AG04449 (cell line): ENCODE measurements at places on chromosomes 2 and 18.

DNA sequence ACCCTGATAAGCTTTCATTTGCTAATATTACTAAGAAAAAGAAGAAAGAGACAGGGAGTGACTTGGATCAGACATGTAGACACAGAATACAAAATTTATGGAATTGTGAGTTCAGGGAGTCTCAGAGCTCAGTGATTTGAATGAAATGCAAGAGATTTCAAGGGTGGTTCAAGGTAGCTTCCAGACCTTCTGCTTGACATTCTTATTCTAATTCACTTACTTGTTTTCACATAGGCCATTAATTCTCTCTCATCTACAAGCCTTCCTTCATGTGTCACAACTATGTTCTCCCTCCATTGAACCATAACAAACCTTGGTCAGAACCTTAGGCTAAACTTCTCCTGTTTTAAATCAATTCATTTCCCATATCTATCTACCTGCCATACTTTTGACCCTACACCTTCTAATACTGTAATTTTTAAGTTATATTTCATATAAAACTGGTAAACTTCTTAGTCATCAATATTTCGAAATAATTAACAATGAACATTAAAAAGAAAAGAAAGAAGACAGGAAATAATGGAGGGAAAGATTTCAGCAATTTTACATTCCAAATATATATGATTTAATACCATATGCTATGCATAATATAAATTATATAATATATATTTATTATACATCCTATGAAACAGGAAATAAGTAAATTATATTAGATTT is 139.2 kb upstream of the PDE1A start:
- no peak for DNase-seq

- no peak for DNase-seq
Measured at GRCh38 chr2:173226899-173227698, 127.6 kb upstream of the CDCA7 start.

DNA sequence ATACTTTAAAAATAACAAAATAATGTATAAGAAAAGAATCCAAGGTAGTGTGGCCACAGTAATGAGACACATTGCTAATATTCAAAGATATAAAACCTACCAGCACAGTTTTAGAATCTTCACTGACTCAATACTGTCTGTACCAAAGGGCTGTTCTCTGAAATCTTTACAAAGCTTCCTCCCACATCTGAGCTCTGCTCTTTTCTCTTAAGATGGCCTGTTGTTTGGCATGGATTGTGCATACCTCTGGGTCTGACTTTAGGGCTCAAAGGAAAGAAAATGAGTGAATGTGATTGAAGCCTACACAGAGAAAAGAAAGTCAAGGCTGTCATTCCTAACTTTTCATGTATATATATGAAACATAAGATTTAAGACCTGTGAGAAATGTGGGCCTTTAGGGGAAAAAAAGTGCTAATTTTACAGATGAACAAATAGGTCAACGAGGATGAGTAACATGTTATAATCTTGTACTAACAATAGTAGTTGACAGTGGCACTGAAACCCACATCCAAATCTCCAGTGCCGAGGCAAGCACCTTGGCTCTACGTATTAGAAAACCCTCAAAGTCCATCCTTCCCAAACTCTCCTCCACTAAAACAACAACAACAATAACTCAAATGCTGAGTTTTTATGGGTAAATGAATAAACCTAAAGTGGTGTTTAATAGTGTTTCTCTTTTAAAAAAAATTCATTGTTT is 114.2 kb downstream of the ZNF521 start:
- DNase-seq: no peak

DNA sequence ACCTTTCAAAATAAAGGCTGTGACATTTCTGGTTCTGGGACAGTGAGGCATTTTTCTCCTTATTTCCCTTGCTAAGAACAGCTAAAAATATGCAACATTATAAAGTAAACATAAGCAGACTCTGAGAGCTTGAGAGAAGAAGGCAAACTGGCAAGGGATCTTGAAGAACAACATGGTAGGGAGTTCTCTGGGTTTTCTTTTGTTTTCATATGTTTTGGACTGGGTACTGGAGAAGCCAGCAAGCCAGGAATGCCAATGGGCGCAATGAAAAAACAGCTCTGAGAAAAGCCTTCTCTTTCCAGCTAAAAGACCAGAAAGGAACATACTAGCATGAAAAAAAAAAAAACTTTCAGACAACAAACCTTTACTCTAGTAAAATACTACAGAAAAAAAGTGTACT is 351.4 kb upstream of the HS6ST1 start:
- DNase-seq: no peak

DNA sequence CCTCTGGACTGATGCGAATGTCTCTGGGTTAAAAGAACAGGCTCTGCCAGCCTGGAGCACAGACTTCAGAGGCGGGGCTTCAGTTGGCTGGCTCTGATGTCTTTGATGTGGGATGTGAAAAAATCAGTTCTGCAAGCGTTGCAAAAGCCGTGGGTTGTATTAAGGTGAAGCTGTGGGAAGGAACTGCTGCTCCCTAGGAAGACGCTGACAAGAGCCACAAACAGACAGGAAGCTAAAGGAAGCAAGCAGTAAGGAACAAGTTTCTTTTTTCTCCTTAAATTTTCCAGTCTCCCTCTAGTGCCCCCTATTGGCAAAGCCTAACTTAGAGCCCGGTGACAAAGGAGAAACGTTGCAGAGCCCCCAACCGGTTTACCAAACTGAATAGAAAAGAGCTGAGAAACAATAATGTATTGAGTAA is 239.0 kb downstream of the CCDC178 start:
- DNase-seq: no peak

DNA sequence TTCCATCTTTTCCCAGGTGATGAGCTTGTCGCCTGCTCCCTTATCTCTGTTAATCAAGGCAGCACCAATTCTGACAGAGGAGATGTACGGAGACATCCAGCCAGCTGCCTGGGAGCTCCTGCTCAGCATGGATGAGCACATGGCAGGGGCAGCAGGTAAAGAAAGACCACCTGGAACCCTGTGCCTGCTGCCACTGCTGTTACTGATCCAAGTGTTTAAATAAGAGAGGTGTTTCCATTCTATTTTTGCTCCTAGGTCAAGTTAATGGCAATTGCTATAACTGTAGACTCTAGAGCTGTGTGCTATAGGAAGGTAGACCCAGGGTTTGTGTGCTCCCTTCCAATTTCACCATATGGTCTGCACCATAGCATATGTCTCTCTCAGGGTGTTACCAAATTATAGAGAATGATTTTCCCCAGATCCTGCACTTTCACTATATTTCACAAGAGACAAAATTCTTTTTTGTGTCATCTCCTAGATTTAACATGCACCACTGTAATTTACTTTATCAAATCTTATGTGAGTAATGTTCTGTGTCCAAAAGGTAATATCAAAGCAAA is 88.6 kb upstream of the RPE start:
- no peak for DNase-seq

- DNase-seq: no peak
Measured at GRCh38 chr2:174023591-174024523, 58.7 kb upstream of the SP3 start.

GRCh38 chr18:25351280-25351775 is 638 bp downstream of the ZNF521 start:
- no peak for DNase-seq

- no peak for DNase-seq
Measured at GRCh38 chr2:176098366-176099158, 1.0 kb upstream of the HOXD12 start.

- no peak for DNase-seq
Measured at GRCh38 chr18:3449512-3450011, 410 bp upstream of the TGIF1 start.

- DNase-seq: peak; percentile 77
Measured at GRCh38 chr2:226661789-226662545, 137.7 kb downstream of the IRS1 start.

- DNase-seq: no peak
Measured at GRCh38 chr2:113854208-113854607, 35.7 kb upstream of the ACTR3 start.

DNA sequence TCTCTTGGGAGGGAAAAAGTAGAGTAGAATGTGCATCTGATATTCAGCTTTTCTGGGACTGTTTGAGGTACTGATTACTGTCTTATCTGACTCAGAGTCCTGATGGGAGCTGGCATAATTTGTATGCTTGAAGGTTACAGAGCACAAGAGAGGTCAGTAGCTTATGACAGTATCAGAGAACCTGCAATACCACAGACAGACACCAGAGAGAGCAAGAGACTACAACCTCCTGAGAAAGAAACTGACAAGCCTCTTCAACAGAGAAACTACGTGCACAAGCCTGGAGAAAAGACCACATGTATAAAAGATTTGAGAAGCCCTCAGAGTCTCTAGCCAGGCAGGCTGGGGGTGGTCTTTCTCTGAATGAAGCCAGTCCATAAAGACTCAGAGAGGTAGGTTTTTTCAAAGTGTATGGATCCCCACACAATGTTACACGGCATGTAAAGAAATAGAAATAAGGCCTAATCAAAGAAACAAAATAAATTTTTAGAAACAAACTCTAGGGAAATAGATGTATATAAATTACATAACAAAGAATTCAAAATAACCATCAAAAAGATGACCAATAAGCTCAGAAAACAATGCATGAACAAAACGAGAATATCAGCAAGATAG is 568.3 kb downstream of the LRRTM4 start:
- DNase-seq: no peak

- DNase-seq: no peak
Measured at GRCh38 chr2:161708350-161708975, 84.2 kb downstream of the SLC4A10 start.

GRCh38 chr2:241461693-241462677 is 46.4 kb downstream of the STK25 start:
- no peak for DNase-seq

DNA sequence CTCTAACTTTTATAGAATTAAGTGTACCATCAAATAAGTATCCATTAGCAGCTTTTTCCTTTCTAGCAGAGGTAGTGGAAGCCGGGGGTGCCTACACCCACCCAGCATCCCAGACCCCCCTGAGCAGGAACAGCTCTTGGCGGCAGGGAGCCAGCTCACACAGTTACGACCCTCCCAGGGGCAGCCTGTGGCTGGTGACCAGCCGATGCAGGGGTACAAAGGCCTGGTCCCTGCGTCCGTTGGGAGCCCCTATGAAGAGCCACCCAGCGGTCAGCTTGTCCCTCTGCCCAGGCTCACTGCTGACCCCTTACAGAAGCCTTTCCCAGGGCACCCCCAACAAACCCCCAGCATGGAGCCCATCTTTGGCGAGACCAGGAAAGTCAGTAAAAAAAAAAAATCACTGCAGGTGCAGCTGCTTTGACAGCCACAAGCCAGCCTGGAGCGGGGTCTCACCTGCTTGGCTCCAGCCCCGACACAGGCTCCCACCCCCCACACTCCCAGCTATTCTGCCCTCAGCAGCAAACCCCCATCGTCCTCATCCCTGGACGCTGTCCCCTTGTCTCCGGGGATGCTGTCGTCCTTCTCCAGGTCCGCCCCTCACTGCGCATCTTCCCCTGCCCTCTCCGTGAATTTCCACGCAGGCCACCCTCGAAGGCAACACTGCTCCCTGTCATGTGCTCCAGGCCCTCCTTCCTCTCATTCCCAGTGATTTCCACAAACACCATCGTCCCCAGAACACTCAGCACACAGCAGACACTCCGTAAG is 43.1 kb downstream of the GPC1 start:
- DNase-seq: no peak
